Tongue (tissue), 3 donors: ENCODE measurements at places on chromosomes 5 and 9. TPM values are rescaled to one million over a fixed set of nuclear protein-coding genes. Genes with fewer than 3 reads are reported as not detected.
A peak's percentile ranks its signal among the peaks of the same experiment; 100 is the strongest.

GRCh38 chr5:107196500-107197059 lies 474.2 kb downstream of the EFNA5 start:
- no peak for DNase-seq

GRCh38 chr9:122307061-122307460 lies 42.4 kb downstream of the MRRF start:
- no peak for DNase-seq

MZB1 gene
- total RNA-seq, result 0.62 TPM

DNA sequence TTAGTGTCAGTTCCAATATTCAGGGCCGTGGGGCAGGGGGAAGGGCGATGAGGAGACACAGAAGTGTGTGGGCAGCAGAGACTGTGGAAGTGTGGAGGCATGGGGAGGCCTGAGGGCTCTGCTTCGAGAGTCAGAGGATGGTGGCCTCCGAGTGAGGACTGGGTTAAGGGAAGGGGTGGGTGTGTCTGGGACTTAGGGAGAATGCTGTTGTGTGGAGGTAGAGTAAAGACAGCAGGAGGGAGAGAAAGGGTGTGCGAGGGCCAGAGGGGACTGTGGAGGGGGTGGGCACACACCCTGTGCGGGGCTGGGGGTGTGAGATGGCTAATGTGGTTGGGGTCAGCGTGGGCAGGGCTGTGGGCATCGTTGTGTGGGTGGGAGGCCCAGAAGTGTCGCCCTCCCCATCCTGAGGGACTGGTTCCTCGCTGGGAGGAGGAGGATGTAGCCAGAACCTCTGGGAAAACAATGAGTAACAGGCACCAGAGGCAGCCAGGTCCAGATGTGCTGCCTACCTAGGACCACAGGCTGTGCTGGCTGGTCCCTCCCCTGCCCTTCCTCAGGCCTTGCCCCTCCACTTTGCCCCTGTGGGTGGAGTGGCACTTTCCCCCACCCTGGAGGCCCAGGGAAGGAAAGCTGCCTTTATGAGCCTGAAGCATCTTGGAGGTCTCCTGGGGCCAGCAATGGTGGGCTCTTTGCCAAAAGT lies 4.2 kb downstream of the USP20 start:
- DNase-seq, result no peak

FAM221B gene
- total RNA-seq, result not detected

DNA sequence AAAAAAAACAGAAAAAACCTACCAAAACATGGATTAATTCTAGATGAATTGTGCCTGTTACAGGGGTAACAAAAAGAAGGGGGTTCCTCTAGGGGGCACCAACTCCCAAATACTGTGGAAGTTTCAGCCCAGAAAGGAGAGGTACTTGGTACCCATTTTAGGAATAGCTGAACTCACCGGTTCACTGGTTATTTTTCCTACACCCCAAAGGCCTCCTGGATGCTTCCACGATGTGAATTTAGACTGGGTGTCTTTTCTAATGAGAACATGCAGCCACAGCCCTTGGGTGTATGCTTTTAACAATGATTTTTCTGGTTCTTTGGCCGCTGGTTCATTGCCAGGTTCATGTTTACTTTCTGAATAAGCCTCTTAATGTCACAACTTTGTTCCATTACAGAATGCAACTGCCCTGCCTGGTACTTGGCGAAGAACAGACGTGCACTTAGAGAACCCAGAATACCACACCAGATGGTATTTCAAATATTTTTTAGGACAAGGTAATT lies 46.7 kb downstream of the GARNL3 start:
- peak; percentile 55 for DNase-seq

MYOZ3 gene
- total RNA-seq, result 51.5 TPM

DNA sequence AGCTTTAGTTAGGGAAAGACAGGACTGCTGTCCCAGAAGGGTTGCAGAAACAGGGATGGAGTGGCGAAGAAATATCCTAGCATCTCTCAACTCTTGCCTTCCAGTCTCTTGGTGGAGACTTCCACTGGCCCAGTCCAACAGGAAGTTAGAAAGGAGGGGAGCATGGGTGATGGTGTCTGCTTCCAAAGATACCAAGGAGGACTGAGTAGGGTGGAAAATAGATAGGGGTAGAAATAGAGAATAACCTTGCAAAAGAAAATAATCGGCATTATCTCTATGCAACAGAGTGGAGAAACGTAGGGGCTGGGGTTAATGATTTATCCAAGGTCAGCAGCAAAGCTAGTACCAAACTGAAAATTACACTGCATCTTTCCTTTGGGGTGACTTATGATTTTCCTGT lies 242.3 kb downstream of the PSAT1 start:
- no peak for DNase-seq

- DNase-seq, result peak; percentile 63
Observed at GRCh38 chr5:151637676-151638075, 46.5 kb upstream of the FAT2 start.

- no peak for DNase-seq
Observed at GRCh38 chr5:89546657-89547056, 663.7 kb upstream of the MEF2C start.

DNA sequence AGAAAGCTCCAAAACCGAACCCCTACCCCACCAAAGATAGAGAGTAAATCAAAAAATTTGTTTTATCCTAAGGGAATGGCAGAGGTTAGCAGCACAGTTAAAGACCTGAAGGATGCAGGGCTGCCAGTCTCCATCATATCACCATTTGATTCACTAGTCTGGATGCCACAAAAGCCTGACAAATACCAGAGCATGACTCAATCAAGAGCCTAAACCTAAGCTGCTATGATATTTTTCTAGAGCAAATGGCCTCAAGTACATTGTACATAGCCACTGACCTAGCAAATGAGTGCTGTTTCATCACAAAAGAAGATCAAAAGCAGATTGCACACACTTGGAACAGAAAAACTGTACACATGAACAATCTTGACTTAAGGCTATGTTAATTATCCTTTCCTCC lies 48.0 kb downstream of the DPYSL3 start:
- no peak for DNase-seq

GRCh38 chr5:1484730-1485578 lies 38.8 kb downstream of the LPCAT1 start:
- no peak for DNase-seq

NR4A3 gene
- 4.7 TPM for total RNA-seq

NME5 gene
- total RNA-seq, result 1.4 TPM
